GM12892 (cell line): ENCODE measurements at places on chromosomes 6 and 20.

DNA sequence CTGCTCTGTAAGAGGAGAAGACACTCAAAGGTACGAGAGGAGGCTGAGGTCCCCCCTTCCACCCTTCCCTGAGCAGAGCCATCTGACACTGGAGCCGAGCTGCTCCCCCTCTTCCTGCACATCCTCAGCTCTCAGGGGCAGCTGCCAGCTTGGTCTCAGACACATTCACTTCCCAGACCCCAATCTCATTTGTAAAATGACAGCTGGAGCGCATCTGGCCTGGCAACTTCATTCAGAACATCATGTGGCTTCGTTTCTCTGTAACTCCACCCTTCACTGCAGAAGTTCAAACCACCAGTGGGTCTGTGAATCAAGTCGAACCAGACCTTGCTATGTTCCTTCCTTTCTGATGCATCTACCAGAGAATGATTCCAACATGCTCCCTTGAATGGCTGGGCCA lies 145.6 kb upstream of the CDH4 start:
- no peak for DNase-seq

GRCh38 chr20:34459209-34459897 lies 56.9 kb upstream of the DYNLRB1 start:
- DNase-seq: no peak

- DNase-seq: no peak
Measured at GRCh38 chr6:37517411-37517812, 17.7 kb upstream of the CCDC167 start.

DNA sequence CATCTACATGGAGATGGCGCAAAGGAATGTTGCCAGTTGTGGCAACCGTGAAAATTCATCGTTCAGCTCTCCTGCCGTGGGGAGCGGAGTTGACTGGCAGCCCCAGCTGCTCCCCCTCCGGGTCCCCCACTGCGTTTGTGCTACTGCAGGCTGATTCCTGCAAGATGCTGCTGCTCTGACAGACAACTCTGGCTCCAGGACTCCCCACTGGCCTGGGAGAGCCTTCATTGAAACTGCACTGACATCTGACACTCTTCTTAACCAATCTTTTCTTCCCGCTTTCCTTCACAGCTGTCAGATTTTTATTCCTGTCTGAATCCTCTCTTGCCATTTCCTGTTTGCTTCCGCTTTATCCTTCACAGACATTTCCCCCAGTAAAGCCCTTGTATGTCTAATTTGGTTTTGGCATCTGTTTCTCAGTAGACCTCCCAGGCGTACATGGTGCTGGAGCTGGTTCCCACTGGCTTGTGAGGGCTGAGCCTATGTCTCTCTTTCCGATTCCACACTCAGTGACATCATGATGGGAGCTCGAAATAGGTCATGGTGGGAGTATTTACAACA lies 9.5 kb upstream of the ATRN start:
- DNase-seq: no peak

- no peak for DNase-seq
Measured at GRCh38 chr6:155080881-155081845, 86.0 kb downstream of the TIAM2 start.

- DNase-seq: no peak
Measured at GRCh38 chr6:127695108-127695507, 118.1 kb downstream of the C6orf58 start.

GRCh38 chr6:114862819-114863218 lies 520.0 kb upstream of the HS3ST5 start:
- no peak for DNase-seq
